ENCODE measurements at places on chromosomes 1 and 21.
A peak's percentile ranks its signal among the peaks of the same experiment; 100 is the strongest.

- DNase-seq: no peak
These were observed 1071.2 kb downstream of the TTLL7 start for GRCh38 chr1:82927753-82928152.

GRCh38 chr1:4227986-4228385 is 327.9 kb upstream of the C1orf174 start:
- no peak for DNase-seq

- DNase-seq: no peak
These were observed 33.3 kb upstream of the FAM89A start for GRCh38 chr1:231073331-231073730.

GRCh38 chr1:222995236-222995580 is 147.8 kb downstream of the TLR5 start:
- DNase-seq: no peak

- no peak for DNase-seq
These were observed 24.1 kb downstream of the ACTA1 start for GRCh38 chr1:229409616-229410369.

- DNase-seq: no peak
These were observed 167.4 kb downstream of the LRRC40 start for GRCh38 chr1:70038025-70038424.

- DNase-seq: no peak
These were observed 542.5 kb downstream of the NUF2 start for GRCh38 chr1:163864207-163864606.

- DNase-seq: peak; percentile 84
These were observed 6.9 kb downstream of the SERTAD4 start for GRCh38 chr1:210239349-210240111.

GRCh38 chr1:77280962-77281361 is 857 bp upstream of the AK5 start:
- no peak for DNase-seq

GRCh38 chr1:197984289-197984688 is 67.1 kb downstream of the LHX9 start:
- no peak for DNase-seq

GRCh38 chr1:89918794-89919155 is 76.1 kb upstream of the ZNF326 start:
- DNase-seq: no peak

GRCh38 chr1:236027104-236027503 is 37.8 kb downstream of the NID1 start:
- DNase-seq: no peak

DNA sequence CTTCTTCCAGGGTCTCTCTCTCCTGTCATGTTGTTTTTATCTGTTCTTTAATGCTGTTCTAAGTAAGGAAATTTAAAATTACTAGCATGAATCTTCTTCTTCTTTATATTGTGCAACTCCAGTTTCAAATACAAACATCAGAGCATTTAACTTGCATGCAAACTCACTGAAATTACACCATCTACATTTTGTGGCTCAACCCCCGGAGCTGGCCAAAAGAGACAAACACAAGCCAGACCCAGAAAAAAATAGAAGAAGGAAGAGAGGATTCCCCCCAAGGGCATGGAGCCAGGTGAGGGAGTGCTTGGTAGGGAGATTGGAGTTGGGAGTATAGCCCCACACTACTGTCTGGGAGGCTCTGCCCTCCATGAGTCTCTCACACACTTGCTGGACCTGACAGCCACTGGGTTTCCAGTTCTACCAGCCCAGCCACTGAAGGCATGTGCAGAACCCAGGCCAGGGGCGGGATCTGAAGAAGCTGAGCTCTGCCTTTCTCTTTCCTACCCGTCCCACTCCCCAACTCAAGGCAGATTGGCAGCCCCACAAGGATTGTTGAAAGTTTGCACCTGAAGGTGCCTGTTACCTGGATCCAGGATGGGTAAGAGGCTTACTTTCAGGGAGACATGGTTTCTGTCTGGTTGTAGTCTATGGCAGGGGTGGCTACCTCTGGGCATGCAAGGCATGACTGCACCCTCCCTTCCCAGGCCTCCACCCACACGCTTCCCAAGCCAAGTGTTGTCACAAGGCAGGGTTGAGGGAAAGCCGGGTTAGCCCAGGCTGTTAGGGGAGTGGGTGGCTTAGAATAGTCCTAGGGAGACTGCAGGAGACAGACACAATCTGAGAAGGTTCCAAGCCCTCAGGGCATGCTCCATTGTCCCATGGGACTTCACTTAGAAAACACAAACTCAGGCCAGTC is 297.2 kb downstream of the TGFB2 start:
- no peak for DNase-seq

DNA sequence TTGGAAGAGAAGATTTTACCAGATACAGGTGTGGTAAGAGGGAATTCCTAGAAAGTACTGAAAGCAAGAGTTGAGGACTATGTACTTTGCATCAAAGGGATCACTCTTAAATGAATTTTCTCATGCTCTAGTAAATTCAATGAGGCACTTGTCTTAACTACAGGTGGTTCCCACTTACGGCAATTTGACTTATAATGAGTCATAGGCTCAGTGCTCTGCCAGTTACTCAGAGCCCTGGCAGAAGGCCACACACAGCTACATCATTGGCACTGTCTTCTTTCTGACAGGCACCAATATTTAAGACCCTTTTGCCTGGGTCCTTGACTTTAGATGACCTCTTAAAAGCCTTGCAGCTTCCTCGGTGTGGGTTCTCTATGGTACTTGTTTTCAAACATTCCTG is 15.9 kb upstream of the ADAMTS5 start:
- DNase-seq: no peak

GRCh38 chr1:63773815-63774616 is at the start of gene ROR1:
Gene ROR1, plus strand, starts transcription at chr1:63774017.
- peak; percentile 78 for DNase-seq

GRCh38 chr1:71307451-71307850 is 226.6 kb upstream of the ZRANB2 start:
- DNase-seq: peak; percentile 58

DNA sequence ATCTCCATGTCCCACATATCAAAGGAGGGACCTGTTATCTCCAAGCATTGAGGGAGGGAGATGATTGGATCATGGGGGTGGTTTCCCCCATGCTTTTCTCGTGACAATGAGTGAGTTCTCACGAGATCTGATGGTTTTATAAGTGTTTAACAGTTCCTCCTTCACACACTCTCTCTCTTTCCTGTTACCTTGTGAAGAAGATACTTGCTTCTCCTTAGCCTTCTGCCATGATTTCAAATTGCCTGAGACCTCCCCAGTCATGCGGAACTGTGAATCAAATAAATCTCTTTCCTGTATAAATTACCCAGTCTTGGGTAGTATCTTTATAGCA is 91.6 kb downstream of the DDAH1 start:
- no peak for DNase-seq

DNA sequence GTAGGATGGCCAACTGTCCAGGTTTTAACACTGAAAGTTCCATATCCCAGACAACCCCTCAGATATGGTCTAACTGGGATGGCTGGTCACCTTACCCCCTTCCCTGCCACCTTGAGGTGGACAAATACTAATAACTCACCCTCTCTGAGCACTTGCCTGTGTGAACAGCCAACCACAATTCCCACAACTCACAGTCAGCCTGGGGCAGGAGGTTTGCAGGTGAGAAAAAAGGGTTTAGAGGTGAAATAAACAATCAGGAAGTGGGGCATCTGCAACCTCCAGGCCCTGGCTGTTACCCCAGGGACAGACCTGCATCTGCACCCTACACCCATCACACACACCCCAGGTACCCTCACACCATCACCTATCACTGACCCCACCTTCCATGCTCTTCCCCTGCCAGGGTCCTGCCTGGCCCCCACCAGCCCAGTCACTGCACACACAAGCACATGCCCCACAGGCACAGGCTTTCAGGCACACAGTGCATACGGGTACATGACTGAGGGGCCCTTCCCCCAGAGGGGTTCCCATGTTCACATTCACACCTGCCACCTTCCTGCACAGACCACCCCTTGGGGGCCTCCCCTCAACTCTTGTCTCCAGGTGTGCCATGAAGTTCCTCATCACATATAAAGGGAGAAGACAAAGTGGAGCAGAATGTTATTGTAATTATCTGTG is 679.5 kb downstream of the MATN1 start:
- DNase-seq: no peak

DNA sequence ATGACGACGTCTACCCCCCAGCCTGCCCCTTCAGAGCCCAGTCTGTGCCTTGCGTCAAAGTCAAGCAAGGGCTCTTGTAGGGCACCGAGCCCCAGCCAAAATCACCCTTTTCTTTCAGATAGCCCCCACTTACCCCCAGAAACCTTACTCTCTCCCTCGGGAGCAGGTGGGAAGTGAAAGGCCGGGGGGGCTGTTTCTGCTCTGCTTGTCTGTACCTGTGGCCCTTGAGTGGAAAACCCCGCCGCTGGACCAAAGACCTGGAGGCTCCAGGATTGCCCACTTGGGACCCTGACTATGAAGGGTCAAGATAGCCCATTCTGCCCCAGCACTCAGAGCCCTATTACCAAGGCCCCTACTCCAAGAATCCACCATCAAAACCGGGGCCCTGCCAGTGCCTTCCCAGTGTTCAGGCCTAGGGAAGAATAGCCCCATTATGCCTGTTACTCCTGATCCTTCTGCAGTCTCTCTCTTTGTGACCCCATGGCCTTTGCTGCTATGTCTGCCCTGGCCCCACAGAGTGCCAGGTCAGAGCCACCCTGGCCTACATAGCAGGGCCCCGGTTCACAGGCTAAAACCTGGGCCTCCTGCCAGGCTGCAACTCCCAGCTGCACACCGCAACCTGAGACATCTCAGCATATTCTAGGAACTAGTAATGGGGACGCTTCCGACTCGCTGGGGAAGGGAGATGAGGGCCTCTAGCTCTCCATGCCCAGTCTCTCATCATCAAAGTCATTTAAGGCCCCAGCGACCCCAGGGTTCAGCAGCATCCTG is 22.2 kb upstream of the HPDL start:
- DNase-seq: no peak

DNA sequence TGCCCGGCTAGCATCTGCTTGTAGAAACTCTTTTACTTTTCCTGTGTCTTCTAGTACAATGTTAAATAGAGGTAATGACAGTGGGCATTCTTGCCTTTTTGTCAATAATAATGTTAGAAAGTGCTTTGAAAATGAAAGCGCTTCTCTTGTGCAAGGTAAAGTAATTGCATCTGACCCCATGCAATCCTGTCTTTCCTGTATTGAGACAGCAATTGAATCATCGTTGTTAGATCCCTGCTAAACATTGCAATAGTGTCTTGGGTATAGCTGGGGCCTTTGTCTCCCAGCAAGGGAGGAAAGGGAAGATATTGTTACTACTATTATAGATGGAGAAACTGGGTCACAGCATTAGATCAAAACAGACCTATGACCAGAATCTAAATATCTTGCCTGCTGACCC is 80.9 kb downstream of the TLR5 start:
- DNase-seq: no peak

DNA sequence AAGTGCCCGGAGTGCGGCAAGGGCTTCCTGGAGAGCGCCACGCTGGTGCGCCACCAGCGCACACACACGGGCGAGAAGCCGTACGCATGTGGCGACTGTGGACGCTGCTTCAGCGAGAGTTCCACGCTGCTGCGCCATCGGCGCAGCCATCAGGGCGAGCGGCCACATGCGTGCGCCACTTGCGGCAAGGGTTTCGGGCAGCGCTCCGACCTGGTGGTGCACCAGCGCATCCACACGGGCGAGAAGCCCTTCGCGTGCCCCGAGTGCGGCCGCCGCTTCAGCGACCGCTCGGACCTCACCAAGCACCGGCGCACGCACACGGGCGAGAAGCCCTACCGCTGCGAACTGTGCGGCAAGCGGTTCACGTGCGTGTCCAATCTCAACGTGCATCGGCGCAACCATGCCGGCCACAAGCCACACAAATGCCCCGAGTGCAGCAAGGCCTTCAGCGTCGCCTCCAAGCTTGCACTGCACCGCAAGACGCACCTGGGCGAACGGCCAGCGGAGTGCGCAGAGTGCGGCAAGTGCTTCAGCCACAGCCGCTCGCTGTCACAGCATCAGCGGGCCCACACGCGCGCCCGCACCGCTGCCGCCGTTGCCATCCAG is 10.0 kb downstream of the ZNF672 start:
- no peak for DNase-seq

DNA sequence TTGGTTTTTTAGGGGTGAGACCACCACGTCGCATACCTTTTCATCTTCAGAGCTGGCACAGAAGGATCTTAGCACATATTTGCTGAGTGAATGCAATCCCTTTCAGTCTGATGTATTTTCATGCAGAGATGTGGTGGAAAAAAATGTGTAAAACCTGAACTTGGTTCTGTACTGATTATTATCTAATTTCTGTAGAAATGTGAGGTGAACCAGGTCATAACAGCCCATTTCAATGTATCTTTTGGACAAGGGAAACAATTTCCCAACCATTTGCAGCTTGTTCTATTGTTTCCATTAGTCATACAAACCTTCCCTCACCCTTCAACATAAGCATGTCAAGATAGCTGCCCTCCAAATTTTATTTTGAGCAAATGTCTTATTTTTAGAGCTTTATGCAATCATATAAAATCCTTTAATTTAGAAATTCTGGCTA is 46.8 kb upstream of the RUNX1 start:
- no peak for DNase-seq

GRCh38 chr1:2250721-2251281 is 22.7 kb downstream of the SKI start:
- no peak for DNase-seq

DNA sequence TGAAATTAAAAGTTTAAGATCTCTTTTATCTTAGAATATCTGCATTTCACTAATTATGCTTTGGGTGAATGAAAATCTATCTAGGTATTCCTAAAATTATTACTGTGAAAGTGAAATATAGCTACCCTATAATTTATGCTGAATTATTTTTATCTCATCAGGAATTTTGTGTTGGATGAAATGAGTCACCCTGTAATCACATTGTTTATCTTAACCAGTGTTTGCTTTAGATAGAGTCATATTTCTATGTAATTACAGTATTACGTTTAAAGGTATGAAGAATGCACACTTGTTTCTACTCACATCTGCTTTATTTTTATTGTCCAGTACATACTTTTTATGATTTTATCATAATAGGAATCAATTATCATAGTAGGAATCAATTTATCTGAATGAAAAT is 249.2 kb downstream of the NCAM2 start:
- DNase-seq: no peak

- DNase-seq: no peak
These were observed 340.0 kb upstream of the DUSP10 start for GRCh38 chr1:222081859-222082258.

DNA sequence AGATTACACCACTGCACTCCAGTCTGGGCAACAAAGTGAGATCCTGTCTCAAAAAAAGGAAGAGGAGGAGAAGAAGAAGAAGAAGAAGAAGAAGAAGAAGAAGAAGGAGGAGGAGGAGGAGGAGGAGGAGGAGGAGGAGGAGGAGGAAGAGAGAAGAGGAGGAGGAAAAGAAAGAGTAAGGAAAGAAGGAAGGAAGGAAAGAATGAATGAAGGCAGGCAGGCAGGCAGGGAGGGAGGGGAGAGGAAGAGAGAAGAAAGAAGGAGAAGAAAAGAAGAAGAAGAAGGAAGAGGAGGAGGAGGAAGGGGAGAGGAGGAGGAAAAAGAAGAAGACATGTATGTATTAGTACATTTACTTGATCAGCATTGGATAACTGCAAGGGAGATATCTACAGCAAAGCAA is 26.7 kb downstream of the MIS18A start:
- DNase-seq: no peak

GRCh38 chr1:230068621-230068873 is 1.5 kb downstream of the GALNT2 start:
- DNase-seq: peak; percentile 45

- no peak for DNase-seq
These were observed 65.7 kb upstream of the CACHD1 start for GRCh38 chr1:64404202-64404601.

- DNase-seq: no peak
These were observed 10.2 kb downstream of the TNFRSF14 start for GRCh38 chr1:2566101-2567045.
